A673 (cell line): ENCODE measurements at places on chromosomes 13 and 19.

- no peak overlapping the region for H3K4me3 ChIP-seq
- DNase-seq: no peak
- H3K36me3 ChIP-seq: no peaks in the 10 kb centered on the region
- no peaks in the 10 kb centered on the region for H3K27me3 ChIP-seq
- no peak overlapping the region for H3K27ac ChIP-seq
Measured at GRCh38 chr19:6765738-6766356, 1.4 kb downstream of the SH2D3A start.

- H3K4me3 ChIP-seq: no peak overlapping the region
- H3K36me3 ChIP-seq: no peaks in the 10 kb centered on the region
- H3K4me1 ChIP-seq: no peaks in the 10 kb centered on the region
- no peak overlapping the region for H3K27ac ChIP-seq
- no peak for DNase-seq
Measured at GRCh38 chr13:42883771-42884467, 102.5 kb downstream of the FAM216B start.

GRCh38 chr13:53060840-53061490 lies 32.4 kb downstream of the OLFM4 start:
- no peak overlapping the region for H3K4me3 ChIP-seq
- H3K27ac ChIP-seq: no peak overlapping the region
- no peaks in the 10 kb centered on the region for H3K27me3 ChIP-seq
- H3K4me1 ChIP-seq: no peaks in the 10 kb centered on the region
- no peak for DNase-seq

DNA sequence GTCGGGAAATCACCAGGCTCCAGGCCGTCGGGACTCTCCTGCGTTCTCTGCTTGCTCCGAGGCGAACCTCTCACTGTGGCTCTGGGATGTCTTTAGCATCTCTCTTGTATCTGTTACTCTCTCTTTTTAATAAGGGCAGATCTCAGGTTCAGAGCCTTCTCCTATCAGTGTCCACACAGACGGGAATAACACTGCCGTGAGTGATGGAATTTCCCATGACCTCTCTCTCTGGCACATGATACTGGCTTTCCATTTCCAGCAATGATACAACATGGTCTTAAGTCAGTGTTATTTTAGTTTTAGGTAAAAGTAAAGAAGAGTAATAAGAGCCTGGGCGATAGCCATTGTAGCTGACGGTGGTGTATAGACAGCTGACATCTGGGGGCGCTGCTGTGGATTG lies 9.3 kb downstream of the ZNF444 start:
- peaks cover 6% of the 10 kb centered on the region for H3K36me3 ChIP-seq
- H3K27ac ChIP-seq: no peak overlapping the region
- H3K4me1 ChIP-seq: no peaks in the 10 kb centered on the region
- H3K4me3 ChIP-seq: no peak overlapping the region

DNA sequence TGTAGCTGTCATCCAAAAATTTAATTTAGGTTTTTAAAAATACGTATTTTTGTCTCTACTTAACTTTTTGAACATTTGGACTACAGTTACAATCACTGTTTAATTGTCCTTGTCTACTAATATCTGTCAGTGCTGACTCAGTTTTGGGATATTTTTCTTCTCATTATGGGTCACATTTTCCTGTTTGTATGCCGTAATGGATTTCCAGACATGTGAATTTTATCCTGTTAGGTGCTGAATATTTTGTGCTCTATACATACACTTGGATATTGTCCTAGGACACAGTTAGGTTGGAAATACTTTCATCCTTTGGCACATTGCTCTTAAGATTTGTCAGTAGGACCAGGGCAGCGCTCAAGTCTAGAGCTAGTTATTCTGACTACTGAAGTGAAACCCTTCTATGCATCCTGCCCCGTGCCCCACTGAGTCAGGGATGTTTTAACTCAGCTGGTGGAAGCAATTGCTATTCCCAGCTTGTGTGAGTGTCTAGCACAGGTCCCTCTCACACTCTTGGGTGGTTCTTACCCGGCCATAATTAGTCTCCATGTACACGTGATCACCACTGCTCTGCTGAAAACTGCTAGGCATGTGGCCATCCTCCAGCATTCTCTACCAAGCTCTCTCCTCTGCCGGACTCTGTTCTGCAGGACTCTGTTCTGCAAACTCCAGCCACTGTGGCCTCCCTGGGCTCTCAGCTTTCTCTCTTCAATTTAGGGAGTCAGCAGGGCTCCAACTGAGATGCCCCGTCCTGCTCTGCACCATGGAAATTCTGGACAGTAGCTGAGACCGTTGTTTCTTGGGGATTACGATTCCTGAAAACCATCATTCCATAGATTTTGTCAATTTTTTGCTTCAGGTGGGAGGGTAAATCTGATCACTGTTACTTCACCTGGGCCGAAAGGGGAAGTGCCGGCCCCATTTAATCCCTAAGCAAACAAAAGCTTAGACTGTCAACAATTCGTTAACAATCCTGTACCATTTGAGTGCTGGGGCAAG lies 11.1 kb downstream of the PROZ start:
- H3K27me3 ChIP-seq: no peaks in the 10 kb centered on the region
- peaks cover 10% of the 10 kb centered on the region for H3K36me3 ChIP-seq
- no peaks in the 10 kb centered on the region for H3K4me1 ChIP-seq
- DNase-seq: no peak
